ENCODE measurements at places on chromosomes 1 and 21. TPM values are rescaled to one million over a fixed set of nuclear protein-coding genes. Genes with fewer than 3 reads are reported as not detected.

GRCh38 chr1:235227414-235227813 is 66.4 kb upstream of the RBM34 start:
- no peak for DNase-seq

GRCh38 chr1:13830616-13831280 is 130.8 kb downstream of the PRDM2 start:
- no peak for DNase-seq

DNA sequence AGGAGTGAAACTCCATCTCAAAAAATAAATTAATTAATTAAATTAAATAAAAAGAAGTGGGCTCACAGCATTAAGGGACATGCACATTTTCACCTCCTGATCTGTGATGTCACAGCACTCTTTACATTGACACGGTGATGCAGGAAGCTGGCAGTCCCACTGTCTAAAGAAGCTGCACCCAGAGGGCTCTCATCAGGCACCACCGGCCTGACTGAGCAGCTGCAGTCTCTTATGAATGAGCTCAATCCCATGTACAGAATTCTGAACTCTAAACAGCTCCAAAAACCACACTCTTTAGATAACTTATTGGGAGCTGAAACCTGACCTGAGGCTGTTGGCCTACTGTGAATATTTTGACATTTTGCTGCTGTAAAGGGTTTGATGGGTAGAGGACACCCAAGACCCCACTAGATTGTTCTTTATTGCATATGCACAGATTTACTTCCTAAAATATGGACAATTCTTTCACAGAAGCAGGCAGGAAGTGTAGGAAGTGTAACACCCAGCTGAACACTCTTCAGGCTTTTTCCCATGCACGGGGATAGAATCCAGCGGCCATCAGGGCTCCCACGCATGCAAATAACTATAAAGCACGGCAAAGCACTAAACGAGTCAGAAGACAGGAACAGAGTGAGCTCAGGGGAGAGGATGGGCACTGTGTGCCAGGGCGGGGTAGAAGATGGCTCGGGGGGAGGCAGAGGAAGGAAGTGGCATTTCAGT is 46.2 kb downstream of the L1TD1 start:
- DNase-seq, result no peak

Gene DYNLT4
- total RNA-seq, result not detected

Gene KRTAP19-1
- total RNA-seq, result not detected

Gene MCOLN2
- 13.5 TPM for total RNA-seq

Gene RAB7B
- 2.7 TPM for total RNA-seq

Data from Daoy (cell line).